Caco-2 (cell line): ENCODE measurements at places on chromosomes 1 and 21. TPM values are rescaled to one million over a fixed set of nuclear protein-coding genes. Genes with fewer than 3 reads are reported as not detected.

MAP10 gene
- total RNA-seq: not detected in 2 replicates

GPR25 gene
- not detected in 2 replicates for total RNA-seq

FCRL5 gene
- not detected in 2 replicates for total RNA-seq

C1orf122 gene
- total RNA-seq: 37.7 and 41.0 TPM in 2 replicates

HSD3B2 gene
- not detected in 2 replicates for total RNA-seq

COL16A1 gene
- total RNA-seq: 0.44 and 0.50 TPM in 2 replicates

FBLIM1 gene
- total RNA-seq: 3.6 and 5.5 TPM in 2 replicates

SLFNL1 gene
- 0.09 and 0.18 TPM in 2 replicates for total RNA-seq

MTARC1 gene
- 88.7 and 93.0 TPM in 2 replicates for total RNA-seq

CD101 gene
- total RNA-seq: 0.16 and 0.86 TPM in 2 replicates

TOMM20 gene
- total RNA-seq: 131 and 137 TPM in 2 replicates
